ENCODE measurements at places on chromosomes 2 and 18. TPM values are rescaled to one million over a fixed set of nuclear protein-coding genes. Genes with fewer than 3 reads are reported as not detected.

- no peaks in the 10 kb centered on the region for H3K36me3 ChIP-seq
- no peaks in the 10 kb centered on the region for H3K27me3 ChIP-seq
- DNase-seq, result no peak
- no peak overlapping the region for H3K27ac ChIP-seq
Observed at GRCh38 chr2:60415814-60416213, 137.6 kb downstream of the BCL11A start.

GRCh38 chr2:68463287-68463877 is 3.7 kb downstream of the FBXO48 start:
- H3K4me3 ChIP-seq, result no peak overlapping the region
- H3K27ac ChIP-seq, result no peak overlapping the region
- DNase-seq, result no peak
- H3K36me3 ChIP-seq, result no peaks in the 10 kb centered on the region
- no peaks in the 10 kb centered on the region for H3K4me1 ChIP-seq
- H3K27me3 ChIP-seq, result no peaks in the 10 kb centered on the region

- peak overlapping the region; percentile 73 for H3K27ac ChIP-seq
- H3K4me1 ChIP-seq, result peaks cover 15% of the 10 kb centered on the region
- DNase-seq, result peak; percentile 52
Observed at GRCh38 chr2:85662899-85663593, 5.0 kb downstream of the SFTPB start.

DNA sequence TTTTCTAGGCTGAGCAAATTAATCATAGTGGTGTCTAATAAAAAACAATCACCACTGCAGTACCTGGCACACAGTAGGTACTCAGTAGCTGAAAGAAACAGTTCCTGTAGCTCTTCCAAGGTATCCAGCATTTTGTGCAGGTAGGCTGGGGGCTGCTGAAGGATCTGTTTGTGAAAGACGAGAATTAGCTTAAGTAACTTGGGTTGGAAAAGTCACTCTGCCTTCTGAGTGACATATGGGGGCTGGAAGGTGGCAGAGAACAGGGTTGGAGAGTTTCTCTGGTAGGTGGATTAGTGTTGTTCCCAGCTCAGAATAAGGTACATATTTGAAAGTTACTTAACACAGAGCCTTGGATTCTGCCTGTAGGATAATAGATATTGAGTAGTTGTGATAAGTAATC is 72.8 kb downstream of the FMNL2 start:
- no peak overlapping the region for H3K4me3 ChIP-seq
- H3K27ac ChIP-seq, result no peak overlapping the region
- peaks cover 42% of the 10 kb centered on the region for H3K4me1 ChIP-seq
- DNase-seq, result no peak
- no peaks in the 10 kb centered on the region for H3K27me3 ChIP-seq

GRCh38 chr2:183284606-183285005 is 160.4 kb downstream of the NUP35 start:
- no peak overlapping the region for H3K27ac ChIP-seq
- H3K4me3 ChIP-seq, result no peak overlapping the region
- no peaks in the 10 kb centered on the region for H3K27me3 ChIP-seq
- H3K36me3 ChIP-seq, result no peaks in the 10 kb centered on the region
- no peaks in the 10 kb centered on the region for H3K4me1 ChIP-seq
- DNase-seq, result no peak

- no peak overlapping the region for H3K27ac ChIP-seq
- H3K27me3 ChIP-seq, result no peaks in the 10 kb centered on the region
- no peak overlapping the region for H3K4me3 ChIP-seq
- peak; percentile 24 for DNase-seq
- H3K36me3 ChIP-seq, result no peaks in the 10 kb centered on the region
- no peaks in the 10 kb centered on the region for H3K4me1 ChIP-seq
Observed at GRCh38 chr2:191631754-191632153, 46.2 kb upstream of the NABP1 start.

DNA sequence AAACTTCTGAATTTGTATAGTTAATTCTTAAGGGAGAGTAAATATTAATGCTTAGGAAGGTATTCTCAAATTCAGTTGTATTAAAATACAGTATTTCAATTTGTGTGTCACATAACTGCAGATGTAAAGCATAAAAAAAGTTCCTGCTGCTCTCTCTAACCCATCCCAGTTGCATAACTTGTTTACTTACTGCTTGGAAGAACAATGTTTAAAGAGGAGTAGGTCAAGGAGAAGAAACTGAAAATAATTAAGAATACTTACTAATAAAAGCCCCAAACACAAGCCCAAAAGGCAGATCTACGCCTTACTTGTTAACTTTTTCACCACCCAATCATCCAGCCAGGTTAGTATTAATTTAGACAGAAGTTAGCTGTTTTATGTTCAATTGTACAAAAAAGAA is 81.2 kb downstream of the ORC4 start:
- no peak overlapping the region for H3K27ac ChIP-seq
- no peaks in the 10 kb centered on the region for H3K4me1 ChIP-seq
- no peak for DNase-seq
- peaks cover 16% of the 10 kb centered on the region for H3K36me3 ChIP-seq
- H3K4me3 ChIP-seq, result no peak overlapping the region

- no peak overlapping the region for H3K27ac ChIP-seq
- no peaks in the 10 kb centered on the region for H3K36me3 ChIP-seq
- H3K27me3 ChIP-seq, result no peaks in the 10 kb centered on the region
- H3K4me1 ChIP-seq, result no peaks in the 10 kb centered on the region
- no peak overlapping the region for H3K4me3 ChIP-seq
Observed at GRCh38 chr2:179787601-179788000, 73.8 kb downstream of the ZNF385B start.

DNA sequence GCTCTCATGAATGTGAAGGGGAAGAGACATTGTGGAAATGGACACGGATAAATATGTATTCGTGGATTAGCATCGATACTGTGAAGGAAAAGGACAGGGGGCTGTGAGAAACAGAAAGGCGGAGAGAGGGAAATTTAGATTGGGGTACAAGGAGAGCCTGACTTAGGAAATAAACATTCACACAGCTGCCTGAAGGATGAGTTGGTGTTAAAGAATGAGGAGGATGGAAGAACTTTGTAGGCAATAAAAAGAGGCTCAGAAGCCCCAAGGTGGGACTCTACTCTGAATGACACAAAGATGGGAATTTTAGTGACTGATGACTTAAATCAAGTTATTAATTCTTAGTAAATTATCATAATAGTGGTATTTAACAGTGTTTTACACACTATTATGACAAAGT is 10.1 kb downstream of the MYO1B start:
- no peaks in the 10 kb centered on the region for H3K27me3 ChIP-seq
- H3K27ac ChIP-seq, result no peak overlapping the region
- H3K4me3 ChIP-seq, result no peak overlapping the region
- no peaks in the 10 kb centered on the region for H3K36me3 ChIP-seq

- no peaks in the 10 kb centered on the region for H3K4me1 ChIP-seq
- H3K4me3 ChIP-seq, result no peak overlapping the region
- no peak for DNase-seq
- H3K27me3 ChIP-seq, result no peaks in the 10 kb centered on the region
Observed at GRCh38 chr2:195592105-195592504, 64.9 kb upstream of the SLC39A10 start.

GRCh38 chr2:241858206-241859016 is at the start of gene PDCD1:
Gene PDCD1, minus strand, starts transcription at chr2:241858894. Its CDS starts 56 bp downstream, at chr2:241858838.
- peak within 1 kb of the TSS; percentile 19 for H3K4me3 ChIP-seq
- peak within 1 kb of the TSS; percentile 91 for H3K27ac ChIP-seq
- DNase-seq, result peak; percentile 69
- H3K27me3 ChIP-seq, result peaks cover 9% of the 10 kb centered on the region
- peaks cover 21% of the 10 kb centered on the region for H3K4me1 ChIP-seq
- no peaks in the 10 kb centered on the region for H3K36me3 ChIP-seq

- H3K27ac ChIP-seq, result peak overlapping the region; percentile 100
- peaks cover 34% of the 10 kb centered on the region for H3K4me1 ChIP-seq
- no peak for DNase-seq
- H3K27me3 ChIP-seq, result no peaks in the 10 kb centered on the region
- H3K36me3 ChIP-seq, result peaks cover 46% of the 10 kb centered on the region
Observed at GRCh38 chr2:96867756-96868554, 1.9 kb downstream of the SEMA4C start.

- DNase-seq, result no peak
- H3K4me3 ChIP-seq, result no peak overlapping the region
- no peak overlapping the region for H3K27ac ChIP-seq
- no peaks in the 10 kb centered on the region for H3K36me3 ChIP-seq
Observed at GRCh38 chr18:11283479-11284161, 134.3 kb upstream of the PIEZO2 start.

- no peak for DNase-seq
- H3K36me3 ChIP-seq, result no peaks in the 10 kb centered on the region
- no peaks in the 10 kb centered on the region for H3K27me3 ChIP-seq
- no peak overlapping the region for H3K27ac ChIP-seq
Observed at GRCh38 chr2:205952282-205952681, 133.7 kb downstream of the INO80D start.

DNA sequence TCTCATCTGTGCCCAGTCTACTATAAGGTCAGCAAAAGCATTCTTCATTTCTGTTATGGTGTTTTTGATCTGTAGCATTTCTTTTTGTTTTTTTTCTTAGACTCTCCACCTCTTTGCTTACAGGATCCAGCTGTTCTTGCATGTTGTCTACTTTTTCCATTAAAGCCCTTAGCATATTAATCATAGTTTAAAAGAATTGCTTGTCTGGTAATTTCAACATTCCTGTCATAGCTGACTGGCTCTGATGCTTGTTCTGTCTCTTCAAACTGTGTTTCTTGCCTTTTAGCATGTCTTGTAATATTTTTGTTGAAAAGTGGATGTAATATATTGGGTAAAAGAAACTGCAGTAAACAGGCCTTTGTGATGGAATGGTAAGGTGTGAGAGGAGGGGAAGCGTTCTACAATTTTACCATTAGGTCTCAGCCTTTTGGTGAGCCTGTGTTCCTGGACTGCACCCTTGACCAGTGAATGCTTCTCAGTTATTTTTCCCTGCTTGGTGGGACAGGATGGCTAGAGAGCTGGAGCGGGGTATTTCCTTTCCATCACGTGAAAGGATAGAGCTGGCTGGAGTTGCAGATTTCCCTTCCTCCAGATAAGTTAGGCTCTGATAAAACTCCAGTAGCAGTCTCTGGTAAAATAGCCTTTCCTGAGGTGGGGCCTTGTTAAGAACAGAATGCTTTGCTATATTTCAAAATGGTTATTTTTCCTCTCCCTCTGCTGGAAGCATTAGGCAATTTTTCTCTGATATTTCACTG is 65.4 kb downstream of the PLA2R1 start:
- no peak for DNase-seq
- no peaks in the 10 kb centered on the region for H3K27me3 ChIP-seq
- H3K4me3 ChIP-seq, result no peak overlapping the region

DNA sequence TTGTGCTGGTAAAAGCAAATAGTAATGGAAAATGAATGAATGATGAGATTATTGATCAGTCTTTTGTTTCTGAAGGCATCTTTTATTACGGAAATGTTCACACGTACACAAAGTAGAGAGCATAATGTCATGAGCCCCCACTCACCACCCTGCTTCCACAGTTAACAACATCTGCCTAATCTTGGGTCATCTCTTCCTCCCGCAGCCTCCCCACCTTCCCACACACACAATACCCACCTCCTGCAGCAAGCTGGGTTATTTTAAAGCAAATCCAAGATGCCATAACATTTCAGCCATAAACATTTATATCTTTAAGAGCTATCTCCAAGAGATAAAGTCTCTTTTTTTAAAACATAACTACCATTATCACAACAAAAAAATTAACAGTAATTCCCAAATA is 36.3 kb downstream of the CYP27C1 start:
- no peak overlapping the region for H3K4me3 ChIP-seq
- peaks cover 4% of the 10 kb centered on the region for H3K27me3 ChIP-seq
- H3K4me1 ChIP-seq, result no peaks in the 10 kb centered on the region
- H3K27ac ChIP-seq, result no peak overlapping the region

- no peak overlapping the region for H3K4me3 ChIP-seq
- H3K27ac ChIP-seq, result no peak overlapping the region
- H3K4me1 ChIP-seq, result no peaks in the 10 kb centered on the region
Observed at GRCh38 chr2:137797641-137798040, 166.6 kb upstream of the HNMT start.

DNA sequence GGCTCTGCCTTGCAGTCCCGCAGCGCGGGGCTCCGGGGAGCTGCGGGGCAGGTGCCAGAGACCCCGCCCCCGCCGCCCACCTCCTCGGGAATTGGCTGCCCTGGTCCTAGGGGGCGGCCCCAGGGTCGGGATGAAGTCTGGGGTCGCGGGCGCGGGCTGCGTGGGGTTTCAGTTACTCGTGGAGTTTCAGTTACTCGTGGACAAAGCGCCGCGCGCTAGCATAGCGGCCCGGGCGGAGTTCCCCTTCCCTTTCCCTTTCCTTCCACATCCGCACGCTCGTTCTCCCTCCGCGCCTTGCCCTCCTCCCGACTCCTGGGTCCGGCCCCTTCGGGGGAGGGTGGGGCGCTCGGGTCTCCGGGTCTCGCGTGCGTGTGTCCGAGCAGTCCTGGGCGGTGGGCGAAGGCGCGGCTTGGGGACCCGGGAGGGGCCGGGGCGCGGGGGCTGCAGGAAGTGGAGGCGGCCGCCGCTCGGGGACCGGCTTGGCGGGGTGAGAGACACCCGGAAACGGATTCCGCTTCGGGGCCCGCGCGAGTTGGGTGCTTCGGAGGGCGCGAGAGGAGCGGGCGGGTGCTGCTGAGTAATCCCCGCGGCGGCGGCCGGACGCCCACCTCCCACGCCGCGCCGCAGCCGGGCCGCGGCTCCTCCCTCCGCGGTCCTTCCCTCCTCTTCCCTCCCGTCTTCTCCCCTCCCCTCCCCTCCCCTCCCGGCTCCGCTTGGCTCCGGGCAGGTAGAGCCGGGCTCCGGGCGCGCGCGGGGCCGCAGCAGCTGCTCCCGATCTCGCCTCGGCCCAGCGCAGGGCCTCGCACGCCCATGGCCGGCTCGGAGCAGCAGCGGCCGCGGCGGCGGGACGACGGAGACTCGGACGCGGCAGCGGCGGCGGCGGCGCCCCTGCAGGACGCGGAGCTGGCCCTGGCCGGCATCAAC is at the start of gene TTC39C:
TSS of gene TTC39C (plus strand) at position 693 of the 924 bp plus-strand sequence. CDS start at position 811, 118 bp downstream.
- no peaks in the 10 kb centered on the region for H3K27me3 ChIP-seq
- H3K27ac ChIP-seq, result peak within 1 kb of the TSS; percentile 59
- peak within 1 kb of the TSS; percentile 95 for H3K4me3 ChIP-seq
- no peaks in the 10 kb centered on the region for H3K36me3 ChIP-seq
- peaks cover 16% of the 10 kb centered on the region for H3K4me1 ChIP-seq

DNA sequence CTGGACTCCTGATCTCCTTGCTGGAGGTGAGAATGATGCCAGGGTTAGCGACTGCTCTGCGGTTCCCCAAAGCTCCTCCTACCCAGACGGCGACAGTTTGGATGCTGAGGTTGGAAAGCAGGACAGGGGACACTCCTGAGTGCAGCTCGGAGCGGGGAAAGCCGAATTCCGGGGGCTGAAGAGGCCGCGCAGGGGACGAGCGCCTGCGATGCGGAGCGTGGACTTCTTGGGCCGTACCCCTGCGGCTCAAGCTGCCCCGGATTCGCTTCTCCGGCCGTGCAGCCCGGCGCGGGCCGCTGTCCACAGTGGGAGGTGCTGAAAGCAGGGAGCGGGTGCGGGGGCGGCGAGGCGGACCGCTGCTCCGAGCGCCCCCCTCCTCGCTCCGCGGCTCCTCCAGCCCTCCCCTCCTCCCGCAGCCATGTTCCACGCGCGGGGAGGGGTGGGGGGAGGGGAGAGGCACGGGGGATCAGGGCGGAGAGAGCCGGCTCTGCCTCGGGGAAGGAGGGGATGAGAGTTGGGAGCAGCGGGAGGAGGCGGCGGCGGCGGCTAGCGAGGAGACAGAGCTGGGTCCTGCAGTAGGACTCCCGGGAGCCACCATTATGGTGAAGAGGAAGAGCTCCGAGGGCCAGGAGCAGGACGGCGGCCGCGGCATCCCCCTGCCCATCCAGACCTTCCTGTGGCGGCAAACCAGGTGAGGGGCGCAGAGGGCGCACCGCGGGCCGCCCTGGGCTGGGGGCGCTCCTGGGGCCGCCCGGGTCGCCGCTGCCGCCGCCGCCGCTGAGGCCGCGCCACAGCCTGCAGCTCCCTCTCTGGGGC is at the start of gene UNC80:
TSS of gene UNC80 (plus strand) at position 359 of the 816 bp plus-strand sequence. CDS start at position 600, 241 bp downstream.
- H3K27me3 ChIP-seq, result peaks cover 12% of the 10 kb centered on the region
- H3K4me3 ChIP-seq, result peak within 1 kb of the TSS; percentile 51
- DNase-seq, result peak; percentile 77

Gene DNAJC5G
- 1.6 TPM for total RNA-seq

Gene STK39
- 21.5 TPM for total RNA-seq
